ENCODE measurements at places on chromosomes 7 and 10.

DNA sequence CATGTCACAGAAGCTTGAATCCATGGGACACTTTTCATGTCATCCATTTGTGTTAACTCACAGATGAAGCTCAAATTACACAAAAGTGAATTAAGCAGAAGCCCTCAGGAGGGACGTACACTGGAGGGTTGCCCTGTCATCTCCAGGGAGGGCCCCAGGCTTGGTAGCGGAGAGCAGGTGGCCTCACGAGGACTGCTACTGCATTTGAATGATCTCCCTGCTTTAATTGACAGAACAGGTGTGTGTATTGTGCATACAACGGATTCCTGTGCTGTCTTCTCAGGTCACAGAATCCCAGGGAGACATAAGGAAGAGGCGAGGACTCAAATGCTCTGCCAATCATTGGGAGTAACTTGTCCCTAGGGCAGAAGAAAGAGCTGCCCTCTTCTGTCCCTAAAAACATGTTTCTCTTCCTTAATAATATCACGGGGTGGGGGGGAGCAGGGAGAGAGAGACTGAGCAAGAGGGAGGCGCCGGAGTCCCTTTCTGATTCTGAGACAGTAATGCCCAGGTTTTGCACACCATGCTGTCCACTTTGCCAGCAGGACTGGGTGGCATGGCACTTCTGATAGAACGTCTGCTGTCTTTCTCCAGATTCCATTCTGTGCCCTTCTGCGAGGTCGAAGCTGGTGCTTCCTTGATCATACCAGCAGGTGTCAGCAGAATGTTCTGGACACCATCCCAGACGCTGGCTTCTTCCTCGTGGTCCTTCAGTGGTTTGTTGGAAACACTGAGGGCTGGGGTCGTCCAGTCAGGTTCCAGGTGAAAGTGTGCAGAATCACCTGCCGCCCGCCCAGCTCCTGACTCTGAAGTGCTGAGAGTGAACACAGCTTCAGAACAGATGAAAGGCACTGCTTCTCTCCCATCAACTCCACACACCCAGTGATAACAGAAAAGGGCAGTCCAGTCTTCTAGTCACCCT lies 26.2 kb upstream of the RASGEF1A start:
- no peak for DNase-seq

- no peak for DNase-seq
These were observed 6.2 kb downstream of the TET1 start for GRCh38 chr10:68566351-68566750.

DNA sequence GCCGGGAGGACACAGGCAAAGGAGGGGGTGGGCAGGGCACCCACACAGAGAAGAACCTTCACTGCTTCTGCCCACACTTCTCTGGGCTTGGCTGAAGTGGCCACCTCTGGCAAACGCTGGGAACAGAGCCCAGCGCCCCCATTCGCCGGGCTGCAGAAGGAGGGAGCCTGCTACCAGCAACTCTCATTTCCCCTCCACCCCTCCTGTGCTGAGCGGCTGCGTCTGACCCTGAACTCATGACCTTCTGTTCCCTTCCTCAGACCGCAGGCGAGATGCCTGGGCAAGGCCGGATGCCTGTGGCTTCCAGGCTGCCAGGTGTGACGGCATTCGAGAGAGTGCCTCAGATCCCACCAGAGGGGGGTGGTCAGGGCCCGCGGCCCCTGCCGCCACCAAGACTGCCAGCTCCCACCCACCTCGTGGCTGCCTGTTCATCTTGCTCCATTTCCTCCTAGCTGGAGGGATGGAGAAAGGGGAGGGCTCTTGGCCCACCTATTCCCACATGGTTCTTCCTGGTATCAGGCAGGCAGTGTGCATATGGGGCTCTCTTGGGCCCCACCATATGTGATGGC lies 19.8 kb downstream of the DNAJB12 start:
- DNase-seq: no peak

GRCh38 chr7:110407706-110408105 lies 683.2 kb upstream of the LRRN3 start:
- no peak for DNase-seq

GRCh38 chr10:72379776-72380175 lies 25.1 kb upstream of the DNAJB12 start:
- DNase-seq: no peak

DNA sequence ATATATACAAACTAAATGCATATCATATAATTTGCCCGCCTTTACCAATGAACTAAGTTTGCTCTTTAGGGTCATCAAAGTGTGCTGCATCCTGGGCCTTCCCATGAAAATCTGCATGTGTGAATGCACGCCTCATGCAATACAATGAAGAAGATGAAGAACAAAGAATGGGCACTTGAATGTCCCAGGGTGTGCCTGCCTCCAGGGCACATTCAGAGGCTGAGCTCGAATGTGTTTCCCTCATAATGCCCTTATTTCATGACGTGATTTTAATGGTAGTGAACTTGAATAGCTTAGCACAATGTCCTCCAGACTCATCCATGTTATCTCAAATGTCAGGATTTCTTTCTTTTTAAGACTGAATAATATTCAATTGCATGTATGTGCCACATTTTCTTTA lies 824.9 kb downstream of the TNS3 start:
- DNase-seq: no peak
